ENCODE measurements at places on chromosomes 1 and 21.
A peak's percentile ranks its signal among the peaks of the same experiment; 100 is the strongest.

GRCh38 chr1:198346178-198346577, 189.4 kb downstream of the NEK7 start:
- DNase-seq, result no peak

DNA sequence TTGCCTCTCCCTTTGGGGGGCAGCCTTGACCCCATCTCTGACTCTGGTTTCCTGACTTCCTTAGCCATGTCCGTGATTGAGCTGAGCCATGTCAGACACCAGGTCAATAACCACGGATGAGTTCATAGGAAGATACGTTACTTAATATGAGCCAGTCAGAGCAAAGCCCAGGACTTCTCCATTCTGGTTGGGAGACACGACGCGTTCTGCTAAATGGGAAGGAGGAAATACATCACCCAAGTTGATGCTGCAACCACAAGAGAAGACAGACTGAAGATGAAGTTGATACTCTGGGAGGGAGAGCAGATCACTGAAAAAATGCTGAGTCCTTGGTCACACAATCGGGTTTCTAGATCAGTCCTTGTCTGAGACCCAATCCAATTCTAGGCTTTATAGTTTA, 90.9 kb downstream of the MATN1 start:
- no peak for DNase-seq

DNA sequence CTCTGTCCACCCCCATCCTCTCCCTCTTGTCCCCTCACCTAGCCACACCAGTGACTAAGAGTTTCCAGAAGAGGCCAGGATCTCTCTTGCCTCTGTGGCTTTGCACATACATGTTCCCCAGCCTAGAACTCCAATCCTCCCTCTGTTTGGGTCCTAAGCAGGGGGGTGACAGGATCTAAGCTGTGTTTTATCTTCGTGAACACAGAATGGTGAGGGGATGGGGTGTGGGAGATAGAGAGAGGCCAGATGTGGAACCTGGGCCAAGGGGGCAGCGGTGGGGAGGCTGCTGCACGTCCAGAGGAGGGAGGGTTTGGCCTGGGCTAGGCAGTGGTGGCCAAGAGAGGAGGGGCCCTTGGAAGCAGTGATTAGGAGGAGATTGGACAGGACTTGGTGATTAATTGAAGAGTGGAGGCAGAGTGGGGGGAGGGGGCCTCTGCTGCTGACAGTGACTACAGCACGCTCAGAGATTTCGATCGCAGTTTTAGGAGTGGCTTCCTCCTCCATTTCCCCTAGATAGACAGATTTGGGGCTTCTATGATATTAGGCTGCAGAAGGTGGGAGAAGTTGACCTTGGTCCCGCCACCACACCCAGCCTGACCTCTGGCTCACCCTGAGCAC, 17.1 kb upstream of the ADGRB2 start:
- DNase-seq, result no peak

DNA sequence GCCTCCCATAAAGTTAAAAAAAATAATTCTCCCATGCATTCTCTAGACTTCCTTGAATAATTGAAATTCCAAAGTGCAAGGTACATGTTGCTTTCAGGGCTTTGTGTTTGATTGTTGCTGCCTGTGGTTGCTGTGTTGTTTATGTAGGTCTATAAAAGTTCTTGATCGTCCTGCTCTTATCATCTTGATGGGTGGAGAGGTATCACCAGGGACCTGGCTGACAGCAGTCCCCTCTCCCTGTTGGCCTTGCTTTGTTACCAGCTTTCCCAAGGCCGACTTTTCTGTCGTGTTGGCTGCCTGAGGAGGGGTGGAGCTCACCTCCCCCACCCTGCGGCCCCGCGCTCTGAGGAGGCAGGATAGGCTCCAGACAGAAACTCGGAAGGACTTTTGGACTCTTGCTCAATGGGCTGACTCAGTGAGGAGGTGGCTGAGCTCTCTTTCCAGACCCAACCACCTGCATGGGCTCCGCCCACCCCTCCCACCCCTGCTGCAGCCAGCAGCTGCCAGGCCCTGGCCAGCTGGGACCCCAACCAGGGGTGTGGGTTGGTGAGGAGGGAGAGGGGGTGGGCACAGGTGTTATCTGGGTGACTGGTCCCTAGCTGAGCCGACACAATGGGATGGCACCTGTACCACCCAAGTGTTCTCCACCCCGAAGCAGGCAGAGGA, 2.0 kb downstream of the INAVA start:
- DNase-seq, result no peak

- no peak for DNase-seq
Observed at GRCh38 chr1:83927701-83928100, 71.2 kb downstream of the TTLL7 start.

GRCh38 chr1:27555700-27556424, 48.1 kb downstream of the AHDC1 start:
- DNase-seq, result no peak

- DNase-seq, result peak; percentile 52
Observed at GRCh38 chr1:229452956-229453801, 19.3 kb upstream of the ACTA1 start.

GRCh38 chr1:109632671-109633346, 13.2 kb downstream of the AMPD2 start:
- DNase-seq, result peak; percentile 91

GRCh38 chr1:25724966-25725365, 75.0 kb upstream of the SELENON start:
- DNase-seq, result no peak

GRCh38 chr1:9871021-9871420, 39.0 kb downstream of the CTNNBIP1 start:
- DNase-seq, result no peak

GRCh38 chr1:192936313-192937018, 122.7 kb downstream of the UCHL5 start:
- DNase-seq, result no peak

GRCh38 chr1:45617618-45618017, 6.2 kb downstream of the CCDC17 start:
- DNase-seq, result no peak

DNA sequence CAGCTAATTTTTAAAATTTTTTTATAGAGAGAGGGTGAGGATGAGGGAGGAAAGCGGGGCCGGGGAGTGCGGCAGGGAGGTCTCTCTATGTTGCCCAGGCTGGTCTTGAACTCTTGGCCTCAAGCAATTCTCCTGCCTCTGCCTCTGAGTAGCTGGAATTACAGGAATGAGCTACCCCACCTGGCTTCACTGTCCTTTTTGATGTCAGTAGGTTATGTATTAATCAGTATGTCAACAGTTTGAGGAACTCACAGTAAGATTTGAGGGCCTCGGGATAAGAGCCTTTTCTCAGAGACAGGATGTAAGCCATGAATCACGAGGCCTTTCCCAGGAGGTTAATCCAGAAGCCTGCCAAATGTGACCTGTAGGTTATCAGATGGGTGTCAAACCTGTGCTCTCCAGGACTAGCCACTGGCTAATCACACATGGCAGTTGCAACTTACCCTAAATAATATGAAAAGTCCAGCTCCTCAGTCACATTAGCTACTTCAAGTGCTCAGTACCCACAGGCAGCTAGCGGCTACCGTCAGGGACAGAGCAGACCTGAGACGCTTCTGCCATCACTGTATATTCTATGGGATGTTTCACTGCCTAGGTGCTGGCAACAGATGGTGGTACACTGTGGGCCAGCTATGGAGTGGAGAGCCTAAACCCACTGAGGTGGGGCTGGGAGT, 33.1 kb downstream of the TRIM67 start:
- DNase-seq, result no peak

DNA sequence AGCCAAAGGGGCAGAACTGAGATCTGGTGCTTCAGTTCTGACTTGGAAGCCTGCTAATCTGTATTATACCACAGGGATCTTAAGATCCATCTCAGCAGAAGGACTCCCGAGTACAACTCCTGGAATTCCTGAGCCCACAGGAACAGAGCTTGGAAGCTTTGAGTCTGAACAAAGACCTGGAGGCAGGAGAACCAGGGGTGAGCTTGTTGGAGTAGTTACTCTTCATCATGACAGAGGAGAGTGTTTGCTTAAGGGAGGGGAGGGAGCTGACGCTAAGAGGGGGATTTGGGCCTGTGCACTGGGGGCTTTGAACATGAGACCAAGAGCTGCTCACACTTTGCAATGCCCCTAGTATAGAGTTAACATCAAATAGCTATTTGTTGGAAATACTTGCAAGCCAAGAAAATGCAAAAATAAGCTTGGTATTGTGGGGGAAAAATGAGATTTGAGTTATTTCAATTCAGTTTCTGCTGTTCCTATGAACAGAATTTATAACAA, 41.1 kb upstream of the TRABD2B start:
- DNase-seq, result no peak

GRCh38 chr1:234499119-234499942, 20.4 kb upstream of the TARBP1 start:
- DNase-seq, result peak; percentile 85

GRCh38 chr1:3245768-3246167, 176.8 kb downstream of the PRDM16 start:
- DNase-seq, result no peak

DNA sequence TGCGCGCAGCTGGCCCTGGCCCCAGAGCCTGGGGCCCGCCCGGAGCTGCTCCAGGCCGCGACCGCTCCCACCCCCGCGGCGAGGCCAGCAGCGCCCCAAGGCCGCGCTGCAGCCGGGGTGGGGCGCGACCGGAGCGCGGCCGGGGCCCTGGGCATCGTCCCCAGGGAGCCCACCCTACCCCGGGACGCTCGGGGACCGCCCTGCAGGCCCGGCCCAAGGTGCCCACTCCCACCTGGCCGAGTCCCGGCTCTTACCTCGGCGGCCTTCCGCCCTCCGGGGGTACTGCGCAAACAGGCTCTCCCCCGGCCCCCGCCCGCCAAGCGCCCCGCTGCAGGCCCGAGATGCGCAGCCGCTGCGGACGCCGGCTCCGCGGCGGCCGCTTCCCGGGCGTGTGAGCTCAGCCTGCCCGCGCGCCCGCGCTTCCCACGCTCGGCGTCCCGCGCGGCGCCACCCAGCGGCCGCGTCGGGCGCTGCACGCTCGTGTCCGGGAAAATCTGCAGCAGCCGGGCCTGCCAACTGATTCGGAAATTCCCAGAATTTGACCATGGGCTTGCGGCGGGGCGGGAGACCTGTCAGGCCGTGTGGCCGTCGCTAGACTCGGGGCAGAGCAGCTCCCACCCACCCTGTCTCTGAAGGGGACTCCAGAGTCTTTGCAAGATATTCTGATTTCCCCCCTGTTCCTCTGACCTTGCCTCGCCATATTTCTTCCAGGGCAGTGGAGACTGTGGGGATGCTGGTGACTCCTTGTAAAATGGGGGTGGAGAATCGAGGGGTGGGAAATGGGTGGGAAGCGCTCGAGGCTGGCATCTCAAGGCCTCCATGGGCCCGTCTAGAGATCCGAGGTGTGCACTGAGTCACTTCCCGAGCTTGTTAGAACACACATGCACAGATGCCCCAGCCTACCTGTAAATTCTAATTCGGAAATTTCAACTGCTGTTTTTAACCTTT, 41.9 kb downstream of the CD34 start:
- peak; percentile 54 for DNase-seq

GRCh38 chr1:55413286-55413685, 198.1 kb upstream of the USP24 start:
- DNase-seq, result no peak

DNA sequence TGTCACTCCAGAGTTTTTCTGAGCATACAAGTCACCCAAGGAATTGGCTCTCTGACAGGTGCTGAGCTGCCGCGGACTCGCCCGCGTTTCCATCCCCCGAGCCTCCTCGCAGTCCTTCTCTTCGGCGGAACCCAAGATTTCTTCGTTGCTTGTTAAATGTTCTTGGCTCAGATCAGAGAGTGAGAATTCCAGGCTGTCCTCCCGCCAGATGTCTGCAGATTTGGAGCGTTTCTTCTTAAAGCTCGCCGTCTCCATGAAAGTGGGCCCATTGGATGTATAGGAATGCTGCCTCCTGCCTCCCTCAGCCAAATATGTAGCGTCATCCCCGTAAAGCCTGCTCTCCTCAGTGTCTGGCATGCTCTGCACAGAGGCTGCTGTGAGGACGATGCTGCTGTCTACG, 77.8 kb downstream of the TIAM1 start:
- DNase-seq, result no peak

DNA sequence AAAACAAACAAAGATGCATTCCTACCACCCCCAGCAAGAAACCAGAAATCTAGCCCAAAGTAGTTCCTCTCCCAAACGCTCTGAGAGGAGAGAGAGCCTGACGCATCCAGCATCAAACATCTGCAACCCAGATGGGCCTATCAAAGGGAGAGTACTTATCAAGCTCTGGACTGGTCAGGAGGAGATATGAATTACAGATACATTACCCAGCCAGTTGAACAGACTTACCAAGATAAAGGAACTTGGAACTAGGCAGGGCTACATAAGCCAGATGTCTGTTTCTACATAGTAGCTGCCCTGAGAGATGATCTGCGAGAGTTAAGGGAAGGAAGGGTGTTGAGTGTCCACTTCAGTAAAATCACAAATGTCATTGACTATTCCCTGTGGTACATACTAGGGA, 138.4 kb downstream of the PAPPA2 start:
- no peak for DNase-seq

GRCh38 chr1:31637915-31638673, 6.6 kb downstream of the PEF1 start:
- no peak for DNase-seq

Measured in NCI-H1694 treated with DMSO at 0.1 percent for 48 hours (cell line).